SJSA1 (cell line): ENCODE measurements at places on chromosomes 2 and 18.

GRCh38 chr2:167686691-167687090 is 560.7 kb downstream of the STK39 start:
- DNase-seq = no peak

DNA sequence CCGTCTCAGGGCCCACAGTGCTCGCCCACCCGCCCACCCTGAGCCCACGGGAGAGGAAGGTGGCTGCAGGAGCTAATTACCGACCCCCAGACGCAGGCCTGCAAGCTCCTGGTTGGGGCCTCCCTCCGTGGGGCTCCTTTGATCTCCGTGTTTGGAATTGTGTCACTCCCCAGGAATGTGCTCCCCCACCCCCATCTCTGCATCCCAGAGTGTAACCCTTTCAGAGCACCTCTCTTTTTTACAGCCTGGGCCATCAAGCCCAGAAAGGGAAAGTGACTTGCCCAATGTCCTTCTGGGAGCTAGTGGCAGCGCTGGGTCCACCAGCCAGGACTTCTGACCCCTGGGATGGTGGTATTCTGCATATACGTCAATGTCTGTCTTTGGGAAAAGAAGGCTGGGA is 335.1 kb downstream of the CYRIA start:
- peak; percentile 16 for DNase-seq

DNA sequence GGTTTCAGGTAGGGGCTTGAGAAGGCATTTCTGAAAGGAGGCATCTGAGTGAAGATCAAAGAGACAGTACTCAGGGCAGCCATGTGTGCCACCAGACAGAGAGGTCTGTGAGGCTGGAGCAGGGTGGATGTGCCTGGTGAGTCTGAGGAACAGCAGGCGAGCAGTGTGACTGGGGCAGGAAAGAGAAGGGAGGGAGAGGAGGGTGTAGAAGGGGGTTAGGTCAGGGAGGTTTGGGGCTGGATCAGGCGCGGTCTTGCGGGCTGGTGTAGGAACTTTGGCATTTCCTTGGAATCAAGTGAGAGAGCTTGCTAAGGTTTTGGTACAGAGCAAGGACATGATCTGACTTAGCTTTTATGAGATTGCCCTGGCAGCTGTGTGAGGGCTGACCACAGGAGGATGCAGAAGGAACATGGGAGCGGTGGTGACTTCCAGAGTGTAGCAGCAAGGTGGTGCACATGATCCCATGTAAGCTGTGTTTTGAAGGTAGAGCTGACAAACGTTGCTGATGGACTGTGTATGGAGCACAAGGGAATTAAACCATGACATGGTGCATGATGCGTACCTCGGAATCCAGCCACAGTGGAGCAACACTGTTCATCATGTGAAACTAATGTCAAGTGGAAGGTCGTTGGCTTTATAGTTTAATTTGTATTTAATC is 13.9 kb downstream of the RAB31 start:
- DNase-seq = no peak

DNA sequence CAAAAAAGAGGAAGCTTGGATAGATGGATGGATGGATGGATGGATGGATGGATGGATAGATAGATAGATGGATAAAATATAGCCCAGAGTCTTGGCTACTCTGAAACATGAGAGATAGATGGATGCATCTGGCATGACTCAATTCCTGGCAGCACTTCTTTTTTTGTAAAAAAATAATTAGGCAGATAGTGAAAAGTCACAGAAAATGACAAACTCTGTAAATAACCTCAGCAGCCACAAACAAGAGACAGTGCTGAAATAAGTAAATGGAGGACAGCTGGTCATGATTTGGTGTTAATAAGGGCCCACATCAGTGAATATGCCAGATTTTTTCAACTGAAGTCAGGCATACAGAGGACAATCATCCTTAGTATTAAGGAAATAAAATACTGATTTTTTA is 585.0 kb upstream of the GCFC2 start:
- DNase-seq = no peak

DNA sequence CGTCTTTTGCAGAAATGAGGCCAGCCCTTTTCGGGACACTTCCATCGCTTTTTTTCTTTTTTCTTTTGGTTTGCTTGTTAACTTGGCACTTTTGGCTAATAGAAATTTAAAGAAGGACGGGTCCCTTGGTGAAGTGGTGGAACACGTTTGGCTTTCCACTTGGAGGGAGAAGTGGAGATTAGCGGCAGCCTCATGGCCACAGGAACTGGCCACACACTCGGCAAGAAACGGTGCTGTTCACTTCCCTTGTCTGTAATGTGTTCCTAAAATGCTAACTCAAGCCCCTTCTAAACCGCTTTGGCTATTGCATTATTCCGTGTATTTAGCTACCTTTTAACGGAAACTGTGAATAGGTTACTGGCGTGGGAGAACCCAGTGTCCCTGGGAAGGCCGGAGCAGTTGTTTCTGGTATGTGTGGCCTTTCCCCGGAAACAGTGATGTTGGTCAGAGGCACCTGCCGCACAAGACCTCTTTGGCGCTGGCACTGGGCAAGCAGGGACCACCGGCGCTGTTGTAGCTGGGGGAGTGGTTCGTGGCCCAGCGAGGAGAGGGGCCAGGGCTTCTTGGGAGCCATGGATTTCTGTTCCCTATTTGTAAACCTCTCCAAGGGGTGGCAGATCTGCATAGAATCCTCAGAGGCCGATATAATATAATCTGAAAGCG is 981 bp downstream of the RAMP1 start:
- no peak for DNase-seq
